ENCODE measurements at places on chromosomes 16 and 17.
A peak's percentile ranks its signal among the peaks of the same experiment; 100 is the strongest.

DNA sequence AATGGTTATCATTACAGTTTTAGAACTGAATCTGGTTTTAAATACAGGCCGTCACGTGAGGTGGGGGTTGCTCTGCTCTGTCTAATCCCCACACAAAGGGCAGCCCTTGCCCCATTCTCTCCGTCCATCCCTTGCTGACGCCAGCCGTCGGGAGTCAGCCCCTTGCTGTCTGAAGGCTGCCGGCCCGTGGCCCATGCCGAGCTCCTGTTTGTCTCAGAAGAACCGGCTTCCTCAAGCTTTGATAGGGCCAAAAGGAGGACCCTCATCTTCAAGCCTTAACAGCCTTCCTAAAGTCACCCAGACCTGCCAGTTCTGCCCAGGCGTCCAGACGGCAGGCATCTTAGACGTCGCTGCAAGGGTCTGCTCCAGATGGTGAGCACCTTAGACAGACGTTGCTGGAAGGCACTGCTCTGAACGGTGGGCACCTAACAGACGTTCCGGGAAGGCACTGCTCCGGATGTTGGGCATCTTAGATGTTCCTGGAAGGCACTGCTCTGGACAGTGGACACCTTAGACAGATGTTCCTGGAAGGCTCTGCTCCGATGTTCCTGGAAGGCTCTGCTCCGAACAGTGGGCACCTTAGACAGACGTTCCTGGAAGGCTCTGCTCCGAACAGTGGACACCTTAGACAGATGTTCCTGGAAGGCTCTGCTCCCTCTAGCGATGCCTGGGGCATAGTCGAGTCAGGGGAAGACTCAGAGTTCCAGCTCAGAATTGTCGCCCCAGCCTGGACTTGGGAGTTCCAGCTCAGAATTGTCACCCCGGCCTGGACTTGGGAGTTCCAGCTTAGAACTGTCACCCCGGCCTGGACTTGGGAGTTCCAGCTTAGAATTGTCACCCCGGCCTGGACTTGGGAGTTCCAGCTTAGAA lies 35.1 kb upstream of the CHMP6 start:
- DNase-seq, result no peak

GRCh38 chr17:79776376-79777119 lies 1.4 kb upstream of the CBX2 start:
- DNase-seq, result no peak

DNA sequence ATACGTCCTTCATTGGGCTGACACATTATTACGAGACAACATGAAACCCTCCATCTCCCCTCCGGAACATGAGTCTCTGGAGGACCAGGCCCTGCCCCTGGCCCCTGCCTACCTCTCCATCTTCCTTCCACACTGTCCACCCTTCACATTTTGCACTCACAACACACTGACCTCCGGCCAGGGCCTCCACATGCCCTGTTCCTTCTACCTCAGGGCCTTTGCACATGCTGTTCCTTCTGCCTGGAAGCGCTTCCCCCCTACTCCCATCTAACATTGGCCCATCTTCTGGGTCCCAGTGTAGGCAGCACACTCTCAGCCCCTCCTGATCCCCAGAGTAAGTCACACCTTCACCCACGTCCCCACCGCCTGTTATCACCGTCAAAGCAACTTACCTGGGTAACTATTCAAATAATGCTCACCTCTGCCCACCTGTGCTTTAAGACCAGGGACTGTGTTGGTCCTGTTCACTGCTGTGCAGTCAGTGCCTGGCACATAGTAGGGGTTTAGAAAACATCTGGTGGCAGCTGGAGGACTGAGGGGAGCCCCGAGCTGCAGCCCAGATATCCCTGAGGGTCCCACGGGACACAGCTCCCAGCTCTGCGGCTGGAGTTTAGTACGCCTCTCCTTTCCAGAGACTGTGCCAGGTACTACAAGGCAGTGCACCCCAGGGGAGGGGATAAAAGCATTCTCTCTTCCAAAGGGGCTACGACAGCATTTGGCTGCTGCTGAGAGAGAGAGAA lies 27.2 kb downstream of the RPH3AL start:
- no peak for DNase-seq

GRCh38 chr17:42849031-42849430 lies 2.0 kb upstream of the AOC3 start:
- DNase-seq, result no peak

DNA sequence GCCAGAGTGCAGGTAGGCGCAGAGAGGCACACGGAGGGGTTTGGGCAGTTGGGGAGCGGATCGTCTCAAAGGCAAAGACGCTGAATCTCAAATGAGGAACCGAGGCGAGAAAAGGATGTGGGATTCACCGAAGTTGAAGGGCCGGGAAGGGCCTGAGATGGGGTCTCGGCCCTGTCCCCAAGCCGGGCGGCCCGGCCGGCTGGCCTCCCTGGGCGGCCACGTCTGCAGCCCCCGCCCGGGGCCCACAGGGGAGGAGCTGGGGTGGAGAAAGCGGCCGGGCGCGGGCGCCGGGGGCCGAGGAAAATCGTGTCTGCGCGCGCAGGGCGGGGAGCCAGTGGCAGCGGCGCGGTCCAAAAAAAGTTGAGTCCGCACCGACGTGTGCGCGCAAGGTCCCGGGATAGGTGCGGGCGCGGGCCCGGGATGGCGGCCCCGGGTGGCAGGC lies 458 bp downstream of the SLC12A4 start:
- DNase-seq, result peak; percentile 49

GRCh38 chr16:8109510-8110369 lies 480.6 kb downstream of the TMEM114 start:
- DNase-seq, result no peak

- no peak for DNase-seq
Measured at GRCh38 chr16:1457489-1458245, 13.3 kb upstream of the CCDC154 start.

DNA sequence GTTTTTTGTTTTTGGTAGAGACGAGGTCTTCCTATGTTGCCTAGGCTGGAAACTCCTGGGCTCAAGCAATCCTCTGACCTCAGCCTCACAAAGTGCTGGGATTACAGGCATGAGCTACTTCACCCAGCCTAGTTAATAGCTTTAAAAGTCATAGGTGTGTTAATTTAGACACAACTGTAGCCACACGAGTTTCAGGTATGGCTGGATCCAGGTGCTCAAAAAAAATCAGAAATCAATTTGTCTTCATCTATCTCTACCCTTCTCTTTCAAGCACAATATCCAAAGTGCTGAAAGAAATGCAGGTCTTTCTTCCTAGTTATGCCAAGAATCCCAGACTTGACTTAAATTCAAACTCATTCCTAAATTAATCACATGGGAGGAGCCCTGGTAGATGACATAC lies 23.9 kb upstream of the C16orf87 start:
- no peak for DNase-seq

- no peak for DNase-seq
Measured at GRCh38 chr17:80312621-80313135, 52.0 kb downstream of the RNF213 start.

- no peak for DNase-seq
Measured at GRCh38 chr16:27851586-27851985, 211.9 kb downstream of the GSG1L start.

- DNase-seq, result no peak
Measured at GRCh38 chr17:42289611-42290181, 1.4 kb downstream of the STAT5A start.

DNA sequence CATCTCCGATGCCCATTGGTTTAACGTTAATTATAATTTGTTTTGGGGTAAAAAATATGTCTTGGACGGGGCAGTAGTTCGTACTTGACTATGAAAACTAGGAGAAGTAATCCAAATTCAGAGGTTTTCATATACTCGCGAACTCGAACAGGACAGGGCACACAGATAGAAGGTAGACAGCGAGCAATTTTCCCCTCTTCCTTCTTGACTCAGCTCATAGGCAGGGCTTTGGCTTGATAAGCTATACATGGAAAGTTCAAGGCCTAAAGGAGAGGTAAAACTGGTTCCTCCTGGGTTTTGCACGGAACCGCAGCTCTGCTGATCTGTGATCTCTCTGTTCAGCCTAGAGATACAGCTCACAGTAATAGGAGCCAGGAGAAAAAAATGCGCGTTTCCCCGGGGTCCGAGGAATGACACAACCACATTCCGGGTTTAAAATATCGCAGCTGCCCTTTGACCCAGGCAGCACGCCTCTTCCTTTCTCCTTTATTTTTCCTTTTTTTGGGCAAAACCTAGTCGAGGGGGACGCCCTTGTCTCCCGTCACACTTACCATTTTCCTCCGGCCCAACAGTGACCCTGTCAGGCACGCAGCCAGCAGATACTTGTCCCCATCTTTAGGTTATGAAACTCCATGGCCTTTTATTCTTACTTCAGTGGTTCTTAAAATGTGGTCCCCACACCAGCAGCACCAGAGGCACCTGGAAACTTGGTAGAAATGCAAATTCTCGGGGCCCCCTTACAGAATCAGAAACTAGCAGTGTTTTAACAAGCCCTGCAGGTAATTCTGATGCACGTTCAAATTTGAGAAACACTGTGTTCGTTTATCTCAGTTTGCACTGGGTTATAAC lies 1.7 kb upstream of the LASP1 start:
- DNase-seq, result no peak

DNA sequence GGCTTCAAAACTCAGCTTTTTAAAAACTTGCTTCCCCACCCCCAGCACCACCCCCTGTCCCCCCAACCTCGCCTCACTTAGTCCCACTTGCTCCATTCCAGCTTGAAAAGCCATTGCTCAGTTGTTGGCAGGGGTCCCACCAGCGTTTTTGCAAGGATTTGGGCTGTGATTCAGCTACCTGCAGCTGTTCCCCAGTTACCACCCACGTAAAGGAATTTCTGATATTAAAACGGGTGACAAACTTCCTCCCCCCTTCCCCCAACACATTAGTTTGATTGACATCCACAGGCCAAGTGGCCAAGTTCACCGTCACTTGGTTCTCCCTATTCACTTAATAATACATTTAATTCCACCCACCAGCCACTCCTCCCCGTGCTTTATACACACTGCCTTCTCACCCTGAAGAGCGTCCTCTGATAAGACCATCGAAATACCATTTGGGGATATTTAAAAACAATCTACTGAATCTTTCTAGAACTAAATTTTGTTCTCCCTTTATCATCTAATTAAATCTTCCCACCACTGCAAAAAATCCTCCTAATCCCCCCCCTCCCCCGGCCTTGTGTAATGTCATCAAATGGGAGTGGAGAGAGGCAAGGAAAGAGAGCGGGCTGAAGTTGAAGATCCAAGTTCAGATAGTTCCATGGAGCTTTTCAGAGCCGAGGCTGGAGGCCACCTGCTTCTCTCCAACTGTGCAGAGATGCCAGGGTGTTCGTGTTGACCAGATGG lies 55.1 kb downstream of the SOX9 start:
- no peak for DNase-seq

DNA sequence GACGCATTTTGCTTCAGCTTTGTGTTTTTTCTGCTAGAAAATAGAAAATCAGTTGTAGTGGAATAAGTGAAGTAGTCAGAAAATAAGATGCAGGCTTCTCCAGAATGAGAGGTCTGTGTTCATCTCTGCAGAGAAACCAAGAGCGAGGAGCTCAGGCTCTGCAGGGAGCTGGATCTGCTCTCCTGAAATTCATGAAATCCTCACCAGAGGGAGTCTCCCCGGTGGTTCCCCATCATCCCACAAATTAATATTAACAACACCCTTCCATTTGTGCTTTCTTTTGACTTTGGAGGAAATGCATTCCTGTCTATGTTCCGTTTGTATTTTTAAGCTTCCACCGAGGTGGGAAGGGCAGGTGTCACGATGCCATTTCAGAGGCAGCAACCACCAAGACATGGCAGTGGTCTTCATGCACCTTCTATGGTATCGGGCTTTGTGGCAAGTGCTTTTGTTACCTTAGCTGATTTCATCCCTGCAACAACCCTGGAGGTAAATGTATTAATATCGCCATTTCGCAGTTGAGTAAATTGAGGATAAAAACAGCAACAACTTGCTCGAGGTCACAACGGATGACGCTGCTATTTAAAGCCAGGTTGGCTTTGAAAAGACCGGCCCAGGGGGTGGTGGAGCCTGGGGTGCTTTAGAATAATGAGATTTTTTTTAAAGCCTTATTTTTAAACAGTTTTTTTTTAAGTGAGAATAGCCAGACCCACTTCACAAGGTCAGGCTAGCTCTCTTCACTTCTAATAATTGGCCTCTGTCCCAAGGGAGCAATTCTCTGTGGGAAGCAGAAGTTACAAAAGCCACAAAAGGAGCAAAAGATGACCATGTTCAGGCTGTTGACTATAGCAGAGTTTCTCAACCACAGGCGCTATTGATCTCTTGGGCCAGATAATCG lies 367.6 kb upstream of the ERCC4 start:
- no peak for DNase-seq

DNA sequence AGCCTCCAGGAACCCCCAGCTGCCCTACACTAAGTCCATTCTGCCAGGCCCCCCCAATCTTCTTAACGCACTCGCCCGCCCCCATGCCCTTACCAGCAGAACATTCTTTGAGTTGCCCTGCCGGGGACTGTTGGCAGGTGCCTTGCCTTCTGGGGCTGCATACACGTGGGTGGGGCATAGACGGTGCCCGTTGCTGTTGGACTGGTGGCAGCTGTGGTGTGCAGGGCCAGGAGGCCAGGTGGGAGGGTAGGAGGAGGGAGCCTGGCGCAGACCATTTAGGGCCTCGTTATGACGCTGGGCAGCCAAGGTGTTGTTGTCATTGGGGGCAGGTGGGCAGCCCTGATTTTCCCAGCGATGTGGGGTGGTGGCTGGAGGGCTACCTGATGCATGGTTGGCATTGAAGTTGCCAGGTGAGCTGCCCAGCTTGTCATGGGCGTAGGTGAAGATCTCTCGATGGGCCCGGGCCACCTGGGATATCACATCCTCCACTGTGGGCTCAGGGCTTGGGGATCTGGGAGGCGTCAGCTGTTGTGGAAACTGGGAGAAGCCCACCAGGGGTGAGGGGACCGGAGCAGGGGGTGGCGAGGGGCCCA lies 4.9 kb downstream of the NR1D1 start:
- no peak for DNase-seq

- DNase-seq, result no peak
Measured at GRCh38 chr17:20091174-20092029, 82.2 kb downstream of the SPECC1 start.

DNA sequence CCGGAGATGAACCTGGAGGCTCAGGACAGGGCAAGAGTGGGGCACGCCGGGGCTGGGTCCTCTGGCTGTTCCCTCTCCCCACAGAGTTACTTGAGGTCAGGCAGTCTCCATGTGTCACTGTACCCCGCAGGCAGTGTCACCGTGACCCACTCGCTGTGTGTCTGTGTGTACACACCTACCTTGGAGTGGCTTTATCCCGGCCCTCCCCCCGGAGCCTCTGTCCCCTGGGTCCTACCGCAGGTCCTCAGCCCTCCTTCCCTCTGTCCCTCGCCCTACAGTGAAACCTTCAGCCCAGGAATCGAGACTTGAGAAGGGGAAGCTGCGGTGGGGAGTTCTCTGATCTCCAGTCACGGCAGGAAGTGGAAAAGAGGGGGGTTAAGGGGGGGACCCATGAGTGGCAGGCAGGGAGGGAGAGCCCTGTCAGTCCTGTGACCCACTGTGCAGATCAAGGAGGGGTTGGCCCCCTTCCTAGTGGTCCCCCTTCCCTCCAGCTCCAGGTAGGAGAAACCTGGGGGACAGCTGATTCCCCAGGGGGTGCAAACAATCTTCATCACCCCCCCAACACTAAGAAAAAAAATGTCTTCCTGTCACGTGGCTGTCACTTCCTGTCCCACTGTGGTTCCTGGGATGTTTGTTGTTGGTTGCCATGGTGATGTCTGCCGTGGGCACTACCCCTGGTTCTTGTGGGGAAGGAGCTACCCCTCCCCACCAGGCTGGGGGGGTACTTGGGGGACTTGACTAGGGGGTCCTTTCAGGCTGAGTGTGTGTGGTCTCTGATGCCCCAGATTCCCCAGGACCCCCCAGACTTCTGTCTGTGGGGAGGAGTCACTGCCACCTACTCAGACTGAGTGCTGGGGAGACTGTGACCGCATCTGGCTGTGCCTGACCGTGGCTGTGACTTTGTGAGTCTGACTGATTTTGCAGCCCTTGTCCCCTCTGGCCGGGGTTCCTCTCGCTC lies 13.7 kb downstream of the RARA start:
- DNase-seq, result no peak

GRCh38 chr16:88466175-88466862 lies 13.2 kb downstream of the ZFPM1 start:
- no peak for DNase-seq

Data from HEK293T (cell line).